Activated CD4-positive, alpha-beta memory T cell treated with anti-CD3 and anti-CD28 coated beads, Interleukin-2, amount 10 ng/mL, durations not matched to agents 7 days and 5 days (primary cell): ENCODE measurements at places on chromosomes 5 and 9. TPM values are rescaled to one million over a fixed set of nuclear protein-coding genes. Genes with fewer than 3 reads are reported as not detected.

DNA sequence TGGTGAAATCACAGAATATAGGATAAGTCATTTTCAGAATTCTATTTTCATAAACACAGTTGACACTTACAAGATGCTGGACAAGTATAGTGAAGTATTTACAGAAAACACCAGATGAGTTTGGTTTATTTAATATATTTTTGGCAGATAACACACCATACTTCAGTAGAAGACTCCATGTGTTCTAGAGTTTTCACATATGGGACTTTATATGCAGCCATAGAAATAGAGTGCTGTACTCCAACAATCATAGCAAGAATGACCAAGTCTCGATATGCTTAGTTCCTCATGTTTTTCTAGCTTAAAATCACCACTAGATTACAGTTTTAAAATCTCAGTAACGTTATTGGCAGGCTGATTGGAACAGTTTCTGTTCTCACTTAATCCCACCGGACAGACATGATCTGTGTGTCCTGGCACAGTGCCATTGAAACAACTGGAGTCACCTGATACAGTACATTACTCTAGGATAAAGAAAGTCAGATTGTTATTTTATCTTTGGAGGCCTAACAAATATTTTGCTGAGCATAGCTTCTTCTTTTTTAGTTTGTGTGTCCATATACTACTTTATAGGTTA, 45.8 kb upstream of the ERBIN start:
- H3K27ac ChIP-seq = no peak overlapping the region
- no peak overlapping the region for H3K4me3 ChIP-seq

GRCh38 chr5:112929336-112930081, 7.5 kb upstream of the REEP5 start:
- peaks cover 53% of the 10 kb centered on the region for H3K4me1 ChIP-seq
- peaks cover 15% of the 10 kb centered on the region for H3K36me3 ChIP-seq

DNA sequence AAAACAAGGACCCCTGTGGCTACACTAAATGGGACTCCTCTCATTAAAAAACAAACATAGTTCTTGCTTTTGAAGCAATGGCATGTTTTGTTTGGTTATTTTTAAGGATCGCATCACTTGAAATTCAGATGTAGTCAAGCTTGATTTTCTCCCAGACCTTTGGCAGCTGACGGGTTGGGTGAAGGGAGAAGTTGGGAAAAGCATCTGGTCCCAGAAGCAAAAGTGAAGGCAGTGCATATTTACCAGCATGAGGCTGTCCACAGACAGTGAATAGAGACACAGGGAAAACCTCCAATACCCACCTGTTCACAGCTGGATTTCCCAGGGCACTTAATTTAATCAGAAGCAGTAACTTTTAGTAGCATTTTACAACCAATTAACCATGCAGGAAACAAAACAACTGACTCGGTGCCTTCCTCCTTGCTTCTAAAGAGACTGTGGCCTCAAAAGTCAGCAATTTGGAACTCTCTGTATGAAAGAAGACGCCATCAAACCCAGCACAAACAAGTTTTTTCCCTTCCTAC, 245.4 kb downstream of the EBF1 start:
- H3K27ac ChIP-seq = no peak overlapping the region
- H3K36me3 ChIP-seq = no peaks in the 10 kb centered on the region
- no peak for DNase-seq
- H3K27me3 ChIP-seq = peaks cover 8% of the 10 kb centered on the region
- H3K4me3 ChIP-seq = no peak overlapping the region
- peaks cover 15% of the 10 kb centered on the region for H3K4me1 ChIP-seq

The IFNA7 gene
- total RNA-seq = not detected

DNA sequence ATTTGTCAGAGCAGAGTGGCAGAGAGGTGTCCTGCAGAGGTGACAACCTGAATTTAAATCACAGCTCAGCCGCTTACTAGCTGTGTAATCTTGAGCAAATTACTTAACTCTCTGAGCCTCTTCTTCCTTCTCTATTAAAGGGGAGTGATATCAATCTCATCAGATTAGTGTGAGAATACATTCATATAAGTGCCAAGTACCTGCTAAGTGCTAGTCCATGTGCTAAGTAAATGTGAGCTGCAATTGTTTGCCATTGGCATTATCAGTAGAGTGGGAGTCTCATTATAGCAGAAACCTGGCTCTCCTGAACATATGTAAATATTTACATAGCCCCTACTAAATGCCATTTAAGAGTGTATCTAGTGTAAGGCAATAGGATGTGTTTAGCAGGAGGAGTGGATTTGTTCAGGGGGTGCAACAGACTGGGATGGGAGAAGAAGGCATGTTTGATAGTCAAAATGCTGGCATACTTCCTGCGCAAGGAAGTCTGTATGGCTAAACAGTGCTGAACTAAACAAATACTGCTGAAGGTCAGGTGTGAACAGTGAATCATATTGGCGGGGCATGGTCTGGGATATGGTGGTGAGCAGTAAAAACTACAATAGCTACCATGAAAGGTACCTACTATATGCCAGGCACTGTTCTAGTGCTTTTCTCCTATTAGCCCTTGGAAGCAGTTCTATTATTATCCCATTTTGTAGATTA, 74.5 kb downstream of the F2RL2 start:
- no peak for DNase-seq
- peaks cover 66% of the 10 kb centered on the region for H3K4me1 ChIP-seq
- no peaks in the 10 kb centered on the region for H3K27me3 ChIP-seq
- H3K4me3 ChIP-seq = no peak overlapping the region
- H3K36me3 ChIP-seq = peaks cover 21% of the 10 kb centered on the region

The PFN3 gene
- total RNA-seq = not detected

GRCh38 chr5:135236228-135236907, 162.7 kb downstream of the MACROH2A1 start:
- H3K36me3 ChIP-seq = no peaks in the 10 kb centered on the region
- no peak for DNase-seq
- H3K27me3 ChIP-seq = peaks cover 7% of the 10 kb centered on the region
- no peak overlapping the region for H3K4me3 ChIP-seq
- no peak overlapping the region for H3K27ac ChIP-seq
- H3K4me1 ChIP-seq = no peaks in the 10 kb centered on the region

- no peaks in the 10 kb centered on the region for H3K4me1 ChIP-seq
- H3K4me3 ChIP-seq = no peak overlapping the region
- H3K36me3 ChIP-seq = no peaks in the 10 kb centered on the region
- no peak for DNase-seq
- no peaks in the 10 kb centered on the region for H3K27me3 ChIP-seq
Measured at GRCh38 chr9:115396071-115396529, 278.1 kb upstream of the TNC start.

- H3K27ac ChIP-seq = no peak overlapping the region
- no peaks in the 10 kb centered on the region for H3K4me1 ChIP-seq
- peaks cover 5% of the 10 kb centered on the region for H3K27me3 ChIP-seq
- H3K36me3 ChIP-seq = no peaks in the 10 kb centered on the region
- no peak overlapping the region for H3K4me3 ChIP-seq
Measured at GRCh38 chr9:105679257-105680022, 14.9 kb upstream of the TMEM38B start.

The PRELID1 gene
- total RNA-seq = 156 TPM

- no peak for DNase-seq
- H3K36me3 ChIP-seq = no peaks in the 10 kb centered on the region
- H3K27ac ChIP-seq = no peak overlapping the region
- no peaks in the 10 kb centered on the region for H3K27me3 ChIP-seq
- H3K4me3 ChIP-seq = no peak overlapping the region
Measured at GRCh38 chr5:158565017-158565789, 534.5 kb downstream of the EBF1 start.

DNA sequence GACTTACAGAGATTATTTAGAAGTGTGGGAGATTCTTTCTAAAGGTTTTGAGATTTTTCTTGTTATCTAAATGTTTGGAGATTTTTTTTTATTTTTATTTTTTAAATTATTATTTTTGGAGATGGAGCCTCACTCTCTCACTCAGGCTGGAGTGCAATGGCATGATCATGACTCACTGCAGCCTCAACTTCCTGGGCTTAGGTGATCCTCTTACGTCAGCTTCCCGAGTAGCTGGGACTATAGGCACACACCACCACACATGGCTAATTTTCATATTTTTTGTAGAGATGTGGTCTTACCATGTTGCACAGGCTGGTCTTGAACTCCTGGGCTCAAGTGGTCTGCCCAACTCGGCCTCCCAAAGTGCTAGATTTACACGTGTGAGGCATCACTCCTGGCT, 694.5 kb downstream of the TLE1 start:
- no peak overlapping the region for H3K27ac ChIP-seq
- no peak overlapping the region for H3K4me3 ChIP-seq
- no peaks in the 10 kb centered on the region for H3K36me3 ChIP-seq
- H3K27me3 ChIP-seq = no peaks in the 10 kb centered on the region

The CAPSL gene
- not detected for total RNA-seq

DNA sequence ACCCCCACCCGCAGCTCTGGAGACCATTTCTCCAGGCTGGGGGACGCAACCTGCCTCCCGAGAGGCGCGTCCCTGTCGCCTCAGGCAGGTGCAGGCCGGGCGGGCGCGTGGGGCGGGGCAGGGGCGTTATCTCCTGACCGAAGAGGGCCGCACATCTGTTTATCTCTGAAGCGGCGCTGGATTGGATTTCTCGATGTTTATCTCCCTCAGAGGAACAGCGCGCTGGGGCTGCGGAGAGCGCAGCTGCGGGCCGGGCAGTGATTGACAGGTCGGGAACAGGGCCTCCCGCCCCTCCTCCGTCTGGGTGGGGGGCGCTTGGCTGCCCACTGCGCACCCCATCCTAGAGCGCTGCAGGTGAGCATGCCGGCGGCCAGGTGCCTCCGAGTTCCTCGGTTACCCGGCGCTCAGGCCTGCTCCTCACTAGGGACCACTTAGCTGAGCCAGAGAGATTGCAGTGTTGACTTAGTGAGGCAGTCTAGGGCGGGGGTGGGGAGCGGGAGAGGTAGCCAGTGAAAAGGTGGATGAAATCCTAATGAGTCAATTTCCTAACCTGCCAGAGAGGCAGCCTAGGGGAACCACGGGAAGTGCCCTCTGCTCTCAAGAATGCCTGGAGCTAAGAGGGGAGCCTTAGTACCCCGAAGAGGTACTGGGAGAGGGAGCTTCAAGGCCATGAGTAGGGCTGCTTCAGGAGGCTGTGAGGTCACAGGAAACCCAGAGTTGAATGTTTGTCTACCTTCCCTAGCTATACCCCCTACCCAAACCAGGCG, 39.6 kb upstream of the TIFAB start:
- H3K36me3 ChIP-seq = no peaks in the 10 kb centered on the region
- H3K27ac ChIP-seq = no peak overlapping the region
- no peak overlapping the region for H3K4me3 ChIP-seq
- H3K27me3 ChIP-seq = peaks cover 71% of the 10 kb centered on the region

The MYO10 gene
- not detected for total RNA-seq

DNA sequence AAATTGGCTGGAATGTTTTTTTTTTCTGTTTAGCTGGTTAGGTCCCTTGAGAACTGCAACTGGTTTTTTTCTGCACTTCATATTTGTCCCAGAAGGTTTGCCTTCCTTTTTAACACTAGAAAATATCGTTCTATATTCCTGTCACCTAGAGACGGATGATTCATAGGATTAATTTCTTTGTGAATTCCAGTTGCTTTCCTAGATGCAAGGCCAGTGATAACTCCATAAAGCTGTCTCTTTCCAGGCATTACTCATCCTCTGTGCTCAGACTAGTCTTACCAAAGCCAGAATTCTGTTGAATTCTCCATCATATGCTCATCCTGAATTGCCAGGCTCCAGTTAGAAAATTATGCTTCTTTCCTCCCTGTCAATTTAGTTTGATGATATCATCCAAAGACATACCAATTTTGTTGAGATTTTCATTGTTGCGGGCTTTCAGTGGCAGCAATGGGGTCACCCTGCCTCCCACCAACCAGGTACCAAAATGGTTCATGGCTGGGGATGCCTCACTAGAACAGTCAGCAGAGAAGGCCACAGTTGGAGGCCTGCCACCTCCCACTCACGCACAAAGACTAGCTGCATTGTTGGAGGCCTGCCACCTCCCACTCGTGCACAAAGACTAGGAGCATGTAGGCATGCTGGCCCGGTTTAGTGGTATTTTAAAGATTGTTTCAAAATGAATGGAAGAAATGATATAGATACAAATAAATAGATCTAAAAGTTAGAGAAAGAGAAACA, 8.5 kb downstream of the BAAT start:
- H3K4me3 ChIP-seq = no peak overlapping the region
- no peak overlapping the region for H3K27ac ChIP-seq
- H3K36me3 ChIP-seq = no peaks in the 10 kb centered on the region
- peaks cover 6% of the 10 kb centered on the region for H3K27me3 ChIP-seq
- no peak for DNase-seq
